ENCODE measurements at places on chromosomes 5 and 9.

DNA sequence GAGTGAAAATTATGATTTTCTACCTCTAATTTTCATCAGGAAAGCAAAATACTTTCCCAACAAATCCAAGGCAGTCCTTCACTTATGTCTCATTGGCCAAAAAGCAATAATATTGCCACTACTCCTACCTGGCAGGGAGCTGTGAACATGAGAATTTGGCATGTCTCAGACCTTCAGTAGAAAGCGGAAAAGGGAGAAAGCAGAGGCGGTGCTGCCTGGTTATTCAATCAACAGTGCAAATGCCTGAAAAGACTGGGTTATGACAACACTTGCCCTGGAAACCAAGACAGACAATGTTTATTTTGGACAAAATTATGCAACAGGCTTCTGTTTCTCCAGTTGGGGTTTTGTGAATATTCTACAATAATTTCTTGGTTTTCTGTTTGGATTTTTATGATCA lies 194.4 kb downstream of the TAF11L14 start:
- H3K27me3 ChIP-seq, result no peaks in the 10 kb centered on the region
- H3K4me1 ChIP-seq, result no peaks in the 10 kb centered on the region
- H3K4me3 ChIP-seq, result no peak overlapping the region
- H3K36me3 ChIP-seq, result no peaks in the 10 kb centered on the region
- H3K27ac ChIP-seq, result no peak overlapping the region

- no peak overlapping the region for H3K27ac ChIP-seq
- no peak for DNase-seq
- H3K4me3 ChIP-seq, result no peak overlapping the region
- H3K36me3 ChIP-seq, result no peaks in the 10 kb centered on the region
- peaks cover 2% of the 10 kb centered on the region for H3K27me3 ChIP-seq
- no peaks in the 10 kb centered on the region for H3K4me1 ChIP-seq
These were observed 53.8 kb downstream of the UBE2QL1 start for GRCh38 chr5:6502421-6502820.

- H3K4me3 ChIP-seq, result no peak overlapping the region
- H3K27ac ChIP-seq, result no peak overlapping the region
- no peaks in the 10 kb centered on the region for H3K27me3 ChIP-seq
- H3K36me3 ChIP-seq, result no peaks in the 10 kb centered on the region
These were observed 163.5 kb upstream of the SNX2 start for GRCh38 chr5:122611406-122611805.

DNA sequence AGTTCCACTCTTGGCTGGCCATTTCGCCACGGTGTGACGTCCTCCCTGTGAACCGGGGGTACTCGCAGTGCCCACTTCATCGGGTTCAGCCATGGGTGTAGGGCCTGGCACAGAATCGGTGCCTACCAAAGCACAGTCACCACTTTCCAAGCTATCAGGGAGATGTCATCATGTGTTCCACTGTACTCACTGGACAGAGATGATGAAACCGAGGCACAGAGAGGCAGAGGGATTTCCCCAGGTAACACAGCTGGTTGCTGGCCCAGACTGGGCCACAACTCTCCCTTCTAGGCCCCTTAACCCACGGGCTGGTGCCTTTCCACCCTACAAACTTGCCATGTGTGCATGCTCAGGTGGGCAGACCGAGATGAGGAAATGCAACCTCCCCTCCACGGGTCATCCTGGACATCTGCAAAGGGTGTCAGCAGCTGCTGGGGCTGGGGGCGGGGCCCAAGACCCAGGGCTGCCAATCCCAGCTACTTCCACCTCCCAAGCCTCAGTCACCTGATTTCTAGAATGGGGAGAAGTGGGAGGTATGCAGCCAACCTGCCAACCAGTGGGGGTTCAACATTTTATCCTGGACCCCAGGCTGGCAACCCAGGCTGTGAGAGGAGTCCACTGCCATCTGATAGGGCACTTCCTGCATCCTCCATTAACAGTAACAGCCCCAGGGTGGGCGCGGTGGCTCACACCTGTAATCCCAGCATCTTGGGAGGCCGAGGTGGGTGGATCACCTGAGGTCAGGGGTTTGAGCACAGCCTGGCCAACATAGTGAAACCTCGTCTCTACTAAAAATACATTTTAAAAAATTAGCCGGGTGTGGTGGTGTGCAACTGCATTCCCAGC lies 893 bp upstream of the SH2D3C start:
- H3K36me3 ChIP-seq, result no peaks in the 10 kb centered on the region
- H3K4me3 ChIP-seq, result no peak overlapping the region
- H3K27me3 ChIP-seq, result peaks cover 13% of the 10 kb centered on the region
- DNase-seq, result no peak
- no peak overlapping the region for H3K27ac ChIP-seq
